ENCODE measurements at places on chromosomes 2 and 18. TPM values are rescaled to one million over a fixed set of nuclear protein-coding genes. Genes with fewer than 3 reads are reported as not detected.

DNA sequence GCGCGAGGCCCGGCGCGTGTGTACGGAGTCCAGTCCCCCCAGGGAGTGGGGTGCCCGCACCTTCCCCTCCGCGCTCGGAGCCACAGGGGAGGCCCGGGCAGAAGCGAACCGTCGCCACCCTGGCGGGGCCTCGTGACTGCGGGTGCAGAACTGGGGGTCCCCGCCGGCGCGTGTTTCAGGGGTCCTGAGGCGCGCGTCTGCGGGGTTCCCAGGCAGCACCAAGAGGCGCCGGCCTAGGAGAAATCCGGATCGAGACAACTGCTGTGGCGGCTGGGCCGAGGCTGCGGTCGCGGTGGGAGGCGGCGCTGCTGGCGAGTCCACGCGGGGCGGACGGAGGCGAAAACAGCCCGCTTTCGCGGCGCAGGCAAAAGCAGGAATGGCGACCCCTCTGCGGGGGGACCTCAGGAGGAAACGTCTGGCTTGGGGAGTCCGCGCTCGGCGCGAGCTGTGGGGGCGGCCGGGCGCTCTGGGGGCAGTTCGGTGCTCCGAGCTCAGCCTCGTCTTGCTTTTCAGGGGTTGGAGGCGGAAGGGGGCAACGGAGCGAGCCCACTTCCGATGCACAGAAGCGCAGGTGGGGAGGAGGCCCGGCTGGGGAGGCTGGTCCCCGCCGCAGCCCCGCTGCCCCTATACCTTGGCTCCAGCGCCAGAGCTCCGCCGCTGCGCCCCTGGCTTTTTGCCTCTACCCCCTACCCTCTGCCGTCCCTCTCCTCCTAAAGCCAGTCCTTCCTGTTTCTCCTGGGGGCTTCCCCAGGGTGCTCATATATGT, 81.5 kb upstream of the LDLRAD4 start:
- DNase-seq: peak; percentile 69

GRCh38 chr2:126653761-126654160, 2.2 kb upstream of the GYPC start:
- DNase-seq: no peak

GRCh38 chr2:16045653-16046352, 105.5 kb downstream of the MYCN start:
- no peak for DNase-seq

DNA sequence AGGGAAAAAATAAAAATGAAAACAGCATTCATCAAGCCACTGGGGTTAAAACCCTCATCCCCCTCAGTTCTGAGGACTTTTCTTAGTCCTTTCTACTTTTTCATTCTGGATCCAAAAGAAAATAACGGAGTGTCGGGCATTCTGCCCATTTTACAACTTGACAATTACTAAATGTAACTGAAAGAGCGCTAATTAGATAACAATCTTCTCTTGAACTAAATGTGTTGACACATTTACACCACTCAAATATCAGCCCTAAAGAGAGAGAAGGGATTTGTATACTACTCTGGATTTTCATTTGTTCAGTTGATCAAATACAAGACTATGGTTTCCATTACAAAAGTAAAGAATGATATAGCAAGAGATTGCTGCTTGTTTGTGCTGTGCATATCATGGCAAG, 27.5 kb downstream of the ABCA12 start:
- no peak for DNase-seq

GRCh38 chr2:190589008-190589407, 54.5 kb upstream of the NEMP2 start:
- DNase-seq: no peak

DNA sequence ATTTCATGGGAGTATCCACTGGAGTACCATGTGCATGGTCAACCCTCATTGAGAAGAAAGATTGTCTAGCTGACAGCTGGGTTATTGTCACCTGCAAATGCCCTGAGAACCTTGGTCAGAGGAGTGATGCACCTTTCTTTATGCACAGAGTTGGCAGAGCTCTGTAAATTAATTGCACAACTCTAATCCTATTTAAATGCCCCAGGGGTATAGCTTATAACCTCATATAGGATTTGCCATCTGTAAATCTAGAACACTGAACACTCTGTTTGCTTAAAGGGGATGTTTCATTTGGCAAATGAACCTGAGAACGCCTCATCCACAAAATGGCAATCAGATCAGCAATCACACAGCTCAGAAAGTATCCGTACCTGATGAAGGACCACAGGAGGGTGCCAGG, 71.8 kb upstream of the SP5 start:
- no peak for DNase-seq

DNA sequence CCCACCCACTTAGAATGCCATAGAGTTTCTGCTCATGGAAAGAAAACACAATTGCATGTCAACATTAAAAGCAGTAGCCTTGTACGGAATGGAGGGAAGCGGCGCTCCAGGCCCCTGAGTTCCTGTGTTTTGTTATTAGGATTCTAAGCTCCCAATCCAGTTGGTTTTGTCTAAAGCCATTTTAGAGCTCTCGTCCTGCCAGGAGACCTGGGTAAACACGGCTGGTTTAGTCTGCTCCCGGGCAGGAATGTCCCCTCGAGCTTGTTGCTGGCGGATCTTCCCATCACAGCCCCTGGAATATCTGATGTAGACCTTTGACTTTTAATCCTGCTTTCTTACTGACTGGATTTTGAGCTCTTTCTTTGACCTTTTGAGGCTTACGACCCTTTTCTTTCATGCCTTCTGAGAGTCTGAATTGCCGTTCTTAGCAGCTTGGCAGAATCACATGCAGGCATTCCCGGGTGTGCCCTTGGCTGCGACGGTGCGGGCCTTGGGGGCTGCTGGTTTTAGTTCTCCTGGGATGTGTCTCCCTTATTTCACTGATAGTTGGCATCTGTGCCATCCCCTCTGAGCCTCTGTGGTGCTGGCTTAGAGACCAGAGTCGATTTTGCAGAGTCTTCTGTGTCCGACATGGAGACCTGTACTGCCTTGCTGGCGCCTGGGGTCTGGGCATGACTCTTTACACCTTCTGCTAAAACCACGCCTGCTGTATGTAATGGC, 25.4 kb downstream of the GREB1 start:
- DNase-seq: peak; percentile 52

DNA sequence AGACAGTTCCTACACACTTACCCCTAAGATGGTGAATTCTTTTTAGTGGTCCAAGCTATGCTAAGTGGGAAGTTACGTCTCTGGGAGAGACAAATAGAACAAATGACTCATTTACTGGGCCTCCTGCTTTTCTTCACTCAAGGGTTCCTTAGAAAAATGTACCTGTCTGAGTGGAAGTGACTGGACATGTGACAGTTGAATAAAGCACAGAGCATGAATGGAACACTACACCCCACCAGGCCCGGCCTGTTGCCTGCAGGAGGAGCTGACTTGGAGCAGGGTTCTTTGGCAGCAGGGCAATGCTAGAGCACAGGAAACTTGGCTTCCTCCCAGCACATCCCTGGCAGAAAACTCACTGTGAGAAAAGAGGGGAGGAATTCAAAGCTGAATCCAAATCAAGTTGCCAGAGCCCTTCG, 451.0 kb upstream of the SETBP1 start:
- DNase-seq: peak; percentile 89

- DNase-seq: no peak
Measured at GRCh38 chr2:150403457-150403856, 84.0 kb downstream of the RND3 start.

DNA sequence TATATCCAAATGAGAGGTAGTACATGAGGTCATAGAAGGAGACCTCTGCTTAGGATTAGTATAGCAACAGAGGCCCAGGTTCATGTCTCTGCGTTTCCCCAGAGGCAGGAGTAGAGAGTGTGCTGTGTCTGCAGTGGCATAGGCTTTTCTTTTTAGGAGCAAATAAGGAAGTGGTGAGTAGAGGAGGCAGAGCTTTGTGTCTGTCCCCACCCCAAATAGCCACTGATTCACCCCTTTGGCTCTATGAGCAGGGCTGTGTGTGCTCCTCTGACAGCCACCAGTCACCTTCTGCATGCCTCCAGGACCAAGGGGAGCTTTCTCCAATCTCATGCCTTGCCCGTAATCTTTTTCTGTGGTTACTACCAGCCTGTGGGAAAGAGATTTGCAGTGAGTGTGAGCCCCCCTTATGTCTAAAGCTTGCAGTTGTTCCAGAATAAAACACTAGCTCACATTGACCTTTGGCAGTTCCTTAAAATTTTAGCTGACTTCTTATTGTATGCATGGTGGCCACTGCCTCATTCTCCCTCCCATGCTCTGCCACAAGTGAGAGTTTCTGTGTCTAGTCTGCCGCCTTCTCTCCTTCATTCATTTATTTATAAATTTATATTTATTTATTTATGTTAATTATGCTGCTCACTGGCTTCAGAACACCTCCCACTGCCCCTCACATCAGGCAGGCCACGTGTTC, 23.5 kb upstream of the ELAC1 start:
- DNase-seq: no peak

- no peak for DNase-seq
Measured at GRCh38 chr2:88024509-88024908, 8.2 kb upstream of the RNU2-63P start.

- no peak for DNase-seq
Measured at GRCh38 chr18:44039216-44039615, 641.5 kb upstream of the SETBP1 start.

DNA sequence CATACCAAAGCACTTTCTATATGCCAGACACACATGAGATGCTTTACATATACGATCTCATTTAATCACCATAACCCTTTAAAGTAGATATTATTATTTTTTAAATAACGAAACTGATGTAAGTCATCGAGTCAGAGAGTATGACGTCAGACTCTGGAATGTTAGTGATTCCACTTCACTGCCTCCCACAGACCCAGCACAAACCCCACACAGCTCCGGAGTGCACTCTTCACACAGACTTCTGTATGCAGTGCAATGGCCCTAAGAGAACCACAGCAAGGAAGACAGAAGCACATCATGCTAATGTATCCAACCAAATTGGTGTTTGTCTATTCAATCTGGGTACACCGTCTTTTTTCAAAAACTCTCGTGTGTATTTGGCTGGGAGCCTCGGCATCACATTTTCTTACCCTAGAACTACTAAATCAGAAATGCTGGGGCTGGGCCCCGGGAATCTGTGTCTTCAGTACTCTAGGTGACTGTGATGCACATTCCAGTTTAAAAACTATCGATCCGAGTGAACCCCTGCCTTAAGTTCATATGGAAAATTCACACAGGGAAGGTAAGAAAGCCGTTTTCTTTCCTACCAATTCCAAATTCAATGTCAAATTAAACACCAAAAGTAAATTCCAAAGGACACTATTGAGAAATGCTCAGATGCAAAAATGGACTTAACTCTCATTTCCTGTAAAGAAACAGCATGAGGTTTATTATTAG, 117.7 kb upstream of the ACVR1C start:
- DNase-seq: no peak

DNA sequence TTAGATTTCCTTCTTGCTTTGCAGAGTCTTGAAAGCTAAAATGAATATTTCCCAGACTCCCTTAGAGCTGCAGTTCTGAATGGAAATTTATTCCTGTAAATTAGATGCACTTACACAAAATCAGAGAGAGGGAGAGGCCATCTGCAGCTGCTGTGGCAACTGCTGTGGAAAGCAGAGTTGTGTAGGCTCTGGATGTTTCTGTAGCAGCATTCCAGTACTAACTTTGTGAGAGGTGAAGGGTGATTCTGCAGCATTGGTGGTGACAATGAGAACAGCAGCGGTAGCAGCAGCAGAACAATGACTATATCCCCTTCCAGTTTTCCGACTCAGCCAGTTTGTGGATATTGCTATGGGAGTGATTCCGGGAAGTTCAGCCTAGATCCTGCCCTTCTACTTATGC, 433.0 kb upstream of the REG3G start:
- DNase-seq: no peak

DNA sequence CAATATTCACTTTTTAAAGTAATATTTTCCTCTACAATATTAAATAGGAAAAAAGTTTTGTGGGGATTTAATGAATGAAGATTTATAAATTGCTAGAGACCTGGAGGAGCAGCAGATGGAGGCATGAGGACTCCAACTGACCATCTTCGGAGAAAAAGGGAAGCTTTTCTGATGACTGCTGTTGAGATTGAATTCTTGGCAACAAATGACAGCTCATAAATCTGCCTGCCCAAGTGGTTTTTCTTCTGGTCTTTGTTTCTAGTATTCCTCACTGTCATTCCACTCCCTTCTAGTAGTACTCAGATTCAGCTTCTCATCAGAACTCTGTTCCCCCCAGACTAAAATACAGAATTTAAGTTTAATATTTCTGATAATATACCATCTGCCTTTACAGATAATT, 157.0 kb downstream of the EML6 start:
- no peak for DNase-seq

GRCh38 chr2:120710256-120710655, 25.4 kb upstream of the GLI2 start:
- no peak for DNase-seq

DNA sequence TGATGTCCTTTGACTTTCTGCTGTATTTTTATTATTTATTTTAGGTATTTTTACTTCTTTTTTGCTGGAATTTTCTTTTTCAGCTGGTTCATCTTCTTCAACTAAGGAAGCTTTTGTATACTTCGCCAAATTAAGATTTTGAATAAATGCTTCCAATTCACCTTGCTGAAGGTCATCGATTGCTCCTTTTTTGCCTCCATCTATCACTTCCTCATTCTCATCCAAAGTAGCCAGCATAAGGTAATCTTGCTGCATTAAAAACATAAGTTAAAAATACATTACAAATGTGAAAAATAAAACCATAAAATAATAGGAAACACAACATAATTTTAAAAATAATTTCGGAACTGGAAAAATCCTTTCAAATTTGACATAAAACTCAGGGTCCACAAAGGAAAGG, 2.6 kb downstream of the CEBPZ start:
- no peak for DNase-seq

GRCh38 chr2:172808156-172808555, 72.5 kb downstream of the RAPGEF4 start:
- DNase-seq: no peak

DNA sequence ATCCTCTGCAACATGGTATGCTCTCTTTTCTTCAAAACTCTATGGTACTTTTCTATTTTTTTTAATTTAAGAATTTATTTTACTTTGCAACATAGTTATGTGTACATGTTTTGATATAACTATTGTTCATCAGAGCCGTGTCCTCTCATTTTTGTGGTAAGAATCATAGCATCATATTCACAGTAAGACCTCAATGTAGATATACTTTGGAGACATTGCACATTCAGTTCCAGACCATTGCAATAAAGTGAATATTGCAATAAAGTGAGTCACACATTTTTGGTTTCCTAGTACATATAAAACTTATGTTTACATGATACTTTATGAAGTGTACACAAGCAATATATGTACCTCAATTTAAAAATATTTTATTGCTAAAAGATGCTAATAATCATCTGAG, 22.7 kb upstream of the LINC00305 start:
- DNase-seq: no peak

DNA sequence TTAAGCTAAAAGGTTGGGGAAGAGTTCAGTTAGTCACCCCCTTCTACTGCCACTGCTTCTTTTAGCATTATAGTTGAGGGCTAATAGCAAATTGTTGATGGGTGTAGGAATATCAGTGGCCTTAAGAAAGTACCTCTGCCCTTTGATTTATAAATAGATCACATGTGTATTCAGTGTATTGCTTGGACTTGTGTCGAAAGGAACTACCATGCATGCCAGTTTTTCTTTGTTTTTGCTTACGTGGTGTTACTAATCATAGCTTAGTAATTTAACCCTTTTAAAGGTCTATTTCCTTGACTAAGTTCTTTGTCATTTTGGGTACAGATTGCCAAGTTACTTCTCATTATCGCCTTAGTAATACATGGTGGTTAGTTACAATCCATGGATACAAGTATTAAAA, 85.6 kb downstream of the MIB1 start:
- no peak for DNase-seq

PPP1R1C gene
- total RNA-seq: 1.6 TPM

MDH1B gene
- total RNA-seq: 0.93 TPM

MTX2 gene
- 18.0 TPM for total RNA-seq

CD28 gene
- 7.4 TPM for total RNA-seq

DHRS9 gene
- 0.52 TPM for total RNA-seq

CENPA gene
- total RNA-seq: 0.23 TPM

ANKMY1 gene
- 10.4 TPM for total RNA-seq

RBMS1 gene
- 146 TPM for total RNA-seq
